ENCODE measurements at places on chromosomes 1 and 21.

DNA sequence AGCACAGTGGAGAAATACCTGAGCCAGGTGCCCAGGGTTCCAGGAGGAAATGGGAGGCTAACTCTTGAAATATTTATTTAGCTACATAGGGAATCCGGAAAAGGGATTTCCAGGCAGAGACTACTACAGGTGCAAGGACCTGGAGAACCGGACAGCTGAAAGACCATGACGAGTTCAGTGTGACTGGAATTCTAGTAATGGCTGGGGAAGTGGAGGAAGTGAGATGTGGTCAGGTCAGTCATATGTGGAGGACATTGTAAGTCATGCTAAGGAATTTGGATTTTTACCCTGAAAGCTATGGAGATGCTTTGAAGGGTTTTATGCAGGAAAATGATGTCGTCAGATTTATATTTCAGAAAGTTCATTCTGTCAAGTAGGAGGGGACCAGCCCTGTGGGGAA, 1.8 kb downstream of the CAP1 start:
- peak; percentile 92 for DNase-seq

DNA sequence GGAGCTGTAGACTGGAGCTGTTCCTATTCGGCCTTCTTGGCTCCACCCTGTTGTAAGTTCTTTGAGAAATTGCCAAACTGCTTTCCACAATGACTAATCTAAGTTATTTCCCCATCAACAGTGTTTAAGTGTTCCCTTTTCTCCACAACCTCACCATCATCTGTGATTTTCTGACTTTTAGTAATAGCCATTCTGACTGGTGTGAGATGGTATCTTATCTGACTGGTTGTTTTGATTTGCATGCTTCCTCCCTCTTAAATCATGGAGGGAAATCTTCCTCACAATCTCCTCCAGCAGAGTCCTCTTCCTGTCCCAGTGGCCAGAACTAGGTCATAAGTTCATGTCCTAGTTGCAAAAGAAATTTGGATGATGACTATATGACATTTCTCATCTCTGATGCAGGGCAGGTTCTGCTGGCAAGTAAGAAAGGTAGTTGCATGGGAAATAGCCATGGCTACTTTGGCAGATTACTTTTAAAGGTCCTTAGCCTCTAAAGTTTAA, 294.0 kb downstream of the LRRC40 start:
- DNase-seq = no peak

GRCh38 chr1:228136901-228137300, 3.2 kb upstream of the GUK1 start:
- peak; percentile 32 for DNase-seq

DNA sequence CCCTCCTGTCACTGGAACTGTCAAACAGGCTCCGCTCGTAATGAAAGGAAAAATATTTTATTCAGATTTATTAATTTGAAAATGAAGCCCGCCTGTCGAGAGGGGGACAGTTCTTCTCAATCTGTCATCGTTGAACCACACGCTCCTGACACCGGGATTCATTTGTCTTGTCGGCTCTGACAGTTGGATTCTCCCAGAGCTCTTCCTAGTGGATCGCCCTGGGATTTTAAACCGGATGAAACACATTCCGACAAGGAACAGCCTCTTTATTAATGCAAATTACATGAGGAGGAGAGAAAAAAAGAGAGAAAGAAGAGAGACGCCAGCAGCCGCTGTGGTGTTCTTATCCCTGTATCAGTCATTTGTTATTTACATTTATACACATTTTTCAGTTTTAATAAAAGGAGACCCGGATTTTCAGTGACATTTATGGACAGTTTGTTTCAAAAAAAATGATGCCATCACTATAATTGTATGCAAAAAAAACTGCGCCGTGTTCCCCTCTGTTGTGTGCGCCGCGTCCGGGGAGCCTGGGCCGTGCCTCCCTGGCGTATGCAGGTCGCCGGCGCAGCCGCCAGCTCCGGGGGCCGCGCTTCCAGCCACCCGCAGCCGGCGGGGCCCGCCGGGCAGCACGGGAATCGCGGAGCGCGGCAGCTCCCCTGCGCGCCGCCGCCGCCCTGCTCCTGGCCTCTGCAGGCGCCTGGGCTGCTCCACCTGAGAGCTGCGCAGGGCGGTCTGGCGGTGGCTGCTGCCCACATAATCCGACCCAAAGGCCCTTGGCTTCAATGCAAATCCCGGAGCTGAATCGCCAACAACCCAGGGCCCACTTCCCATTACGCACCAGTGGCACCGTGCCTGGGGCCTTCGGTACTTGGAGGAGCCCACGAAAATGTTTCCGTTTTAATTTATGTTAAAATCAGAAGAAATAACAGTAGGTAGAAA, 237.9 kb upstream of the PBX1 start:
- peak; percentile 17 for DNase-seq

DNA sequence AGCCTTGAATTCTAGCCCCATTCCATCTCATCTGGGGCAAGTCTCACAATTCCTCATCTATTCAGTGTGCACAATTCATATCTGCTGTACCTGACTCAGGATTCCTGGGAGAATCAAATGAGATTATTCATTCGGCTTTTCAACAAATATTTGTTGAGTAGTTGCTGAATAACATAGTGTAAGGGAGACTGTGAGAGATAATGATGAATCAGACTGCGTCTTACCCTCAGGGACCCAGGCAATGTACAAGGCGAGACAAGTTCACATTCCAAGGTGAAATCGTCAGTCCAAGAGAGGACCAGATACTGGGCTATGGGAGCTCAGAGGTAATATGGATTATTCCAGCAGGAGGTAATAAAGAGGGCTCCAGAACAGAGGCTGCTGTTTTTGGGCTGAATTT, 67.8 kb upstream of the SMYD2 start:
- DNase-seq = peak; percentile 81

DNA sequence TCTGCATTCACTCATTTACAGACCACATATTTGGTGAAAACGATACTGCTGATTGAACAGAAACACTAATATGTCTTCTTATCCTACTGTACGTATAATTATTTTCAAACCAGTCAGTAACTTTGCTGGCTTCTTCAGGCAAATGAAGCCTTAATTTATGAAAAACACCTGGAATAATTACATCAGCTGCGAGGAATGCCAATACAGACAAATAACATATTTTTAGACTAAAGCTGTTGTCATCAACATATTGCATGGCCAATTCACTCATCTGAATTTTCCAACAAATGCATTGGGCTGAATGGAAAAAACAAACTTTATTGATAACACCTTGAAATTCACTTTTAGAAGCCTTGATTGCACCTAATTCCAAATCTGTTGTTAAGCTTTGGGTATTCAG, 165.9 kb downstream of the HLX start:
- no peak for DNase-seq

DNA sequence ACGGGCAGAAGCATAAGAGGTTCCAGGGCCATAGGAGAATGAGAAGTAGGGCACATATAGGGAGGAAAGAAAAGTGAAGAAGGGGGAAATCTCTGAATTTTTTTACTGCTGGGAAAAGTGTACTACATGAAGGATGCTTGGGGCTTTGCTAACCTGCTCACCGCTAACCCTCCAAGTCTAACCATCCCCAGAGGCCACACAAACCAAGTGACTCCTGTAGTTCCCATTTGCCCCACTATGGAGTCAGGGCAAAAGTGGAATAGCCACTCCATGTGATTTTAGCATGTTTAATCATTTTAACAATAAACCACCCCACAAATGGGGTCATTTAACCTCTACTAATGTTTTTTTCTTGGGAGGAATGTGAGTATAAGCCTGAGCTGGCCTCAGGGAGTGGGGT, 24.7 kb downstream of the MPZ start:
- DNase-seq = no peak

GRCh38 chr1:83834621-83835264, 164.2 kb downstream of the TTLL7 start:
- DNase-seq = no peak

DNA sequence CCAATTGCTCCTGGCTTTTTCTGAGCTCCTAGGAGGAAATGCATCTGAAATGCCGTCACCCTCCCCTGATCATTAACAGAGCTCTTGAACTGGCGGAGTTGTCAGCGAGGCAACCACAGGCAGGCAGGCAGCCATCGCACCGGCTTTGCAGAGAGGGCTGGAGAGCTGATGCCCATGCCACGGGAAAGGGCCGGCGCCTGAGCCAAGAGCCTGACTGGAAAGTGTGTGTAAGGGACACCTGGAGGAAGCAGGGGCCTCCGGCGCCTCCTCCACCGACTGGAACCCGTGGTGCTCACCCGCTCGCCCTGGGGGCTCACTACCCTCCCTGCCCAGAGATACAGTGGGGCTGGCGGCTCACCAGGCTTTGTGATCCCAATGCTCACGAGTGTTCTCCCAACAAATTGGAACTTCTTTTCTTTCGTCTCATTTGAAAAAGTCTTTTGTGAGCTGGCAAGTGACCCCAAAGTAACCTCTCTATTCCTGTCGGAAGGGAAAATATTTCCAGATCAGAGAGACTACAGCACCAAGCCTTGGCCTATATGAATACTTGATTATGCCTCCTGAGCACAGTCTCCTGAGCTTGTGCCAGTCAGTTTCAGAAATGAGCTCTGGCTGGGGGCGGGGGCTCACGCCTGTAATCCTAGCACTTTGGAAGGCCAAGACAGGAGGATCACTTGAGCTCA, 97.7 kb upstream of the SLC25A33 start:
- DNase-seq = peak; percentile 90

- no peak for DNase-seq
Observed at GRCh38 chr1:186210258-186210657, 164.8 kb downstream of the TPR start.

DNA sequence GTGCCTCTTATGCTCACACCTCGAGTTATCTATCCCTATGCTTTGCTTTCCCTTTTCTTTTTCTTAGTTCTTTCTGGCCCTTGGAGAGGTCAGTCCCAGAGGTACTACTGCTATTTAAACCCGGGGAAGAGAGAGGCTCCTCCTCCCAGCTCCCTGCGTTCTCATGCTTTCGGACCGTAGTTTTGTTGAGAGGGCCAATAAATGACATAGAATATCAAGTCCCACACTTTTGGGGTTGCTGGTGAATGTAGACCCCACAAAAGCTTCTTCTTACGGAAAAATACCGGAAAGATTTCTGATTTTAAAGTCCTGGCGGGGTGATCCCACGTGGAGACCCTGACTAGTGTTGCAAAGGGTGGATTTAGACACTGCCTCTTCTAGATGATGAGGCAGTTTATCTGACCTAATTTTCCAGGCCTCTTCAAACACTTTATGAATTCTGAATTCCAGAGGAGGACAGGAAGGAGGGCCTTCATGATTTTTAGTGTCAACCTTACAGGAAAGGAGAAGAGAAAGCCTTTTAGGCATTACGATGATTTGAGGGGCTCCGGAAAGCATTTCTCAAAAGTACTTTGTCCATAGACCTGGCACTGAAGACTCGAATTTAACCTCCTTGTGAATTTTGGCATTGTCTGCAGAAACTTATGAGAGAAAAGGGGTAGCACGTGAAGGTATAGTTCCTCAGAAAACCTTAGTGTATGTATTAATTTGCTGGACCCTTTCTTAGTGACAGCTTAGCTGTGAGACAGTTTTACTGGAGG, 694 bp downstream of the TMEM167B start:
- peak; percentile 61 for DNase-seq

DNA sequence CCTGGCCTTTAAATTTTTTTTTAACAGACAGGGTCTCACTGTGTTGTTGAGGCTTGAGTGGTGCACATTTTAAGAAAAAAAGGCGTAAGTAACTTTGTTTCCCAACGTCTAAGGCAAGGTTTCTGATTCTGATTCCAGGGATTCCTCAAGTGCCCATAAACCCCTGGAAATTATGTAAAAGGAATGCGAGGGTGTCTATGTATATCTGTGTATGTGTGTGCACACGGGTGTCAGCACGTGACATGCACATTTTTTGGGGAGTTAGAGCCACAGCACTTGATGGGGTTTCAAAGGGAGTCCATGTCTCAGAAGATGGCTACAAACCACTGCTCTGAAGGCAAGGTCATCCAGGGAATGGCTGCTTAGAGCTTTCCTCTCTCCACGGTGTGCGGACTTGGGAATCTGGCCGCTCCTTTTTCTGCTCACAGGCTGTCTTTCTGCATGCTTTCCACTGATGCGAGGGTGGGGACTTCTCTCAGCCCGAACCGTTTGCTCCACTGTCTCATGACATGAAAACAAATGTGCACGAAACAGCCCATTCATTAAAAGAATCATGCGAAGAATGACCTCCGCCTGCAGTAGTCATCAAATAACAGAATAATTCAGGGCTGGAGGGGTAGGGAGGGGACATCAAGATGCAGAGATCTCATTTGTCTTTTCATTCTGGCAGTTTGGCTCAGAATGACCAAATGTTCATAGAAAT, 18.7 kb upstream of the RERE start:
- no peak for DNase-seq

GRCh38 chr1:36807262-36807661, 227.1 kb downstream of the GRIK3 start:
- DNase-seq = no peak

DNA sequence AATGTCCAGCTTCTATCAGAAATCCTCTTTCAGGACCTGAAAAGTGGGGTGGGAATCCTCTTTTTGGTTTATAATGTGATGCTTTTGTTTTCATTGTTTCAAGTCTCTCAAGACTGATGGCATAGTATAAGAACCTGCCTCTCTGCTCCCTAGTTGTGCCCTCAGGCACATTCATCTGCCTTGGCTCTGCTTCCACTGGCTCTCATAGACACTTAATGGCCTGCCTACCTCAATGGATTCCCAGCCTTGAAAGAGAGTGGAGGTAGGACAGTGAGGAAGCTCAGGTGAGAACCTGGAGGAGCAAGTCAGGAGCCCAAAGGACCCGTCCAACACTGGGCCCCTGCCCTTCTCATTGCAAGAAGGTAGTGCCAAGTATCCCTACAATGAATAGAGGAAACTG, 4.8 kb downstream of the TTLL7 start:
- DNase-seq = no peak

- DNase-seq = no peak
Observed at GRCh38 chr1:236702791-236703394, 16.6 kb downstream of the ACTN2 start.

GRCh38 chr1:53350853-53351767, 23.2 kb upstream of the LRP8 start:
- DNase-seq = no peak

DNA sequence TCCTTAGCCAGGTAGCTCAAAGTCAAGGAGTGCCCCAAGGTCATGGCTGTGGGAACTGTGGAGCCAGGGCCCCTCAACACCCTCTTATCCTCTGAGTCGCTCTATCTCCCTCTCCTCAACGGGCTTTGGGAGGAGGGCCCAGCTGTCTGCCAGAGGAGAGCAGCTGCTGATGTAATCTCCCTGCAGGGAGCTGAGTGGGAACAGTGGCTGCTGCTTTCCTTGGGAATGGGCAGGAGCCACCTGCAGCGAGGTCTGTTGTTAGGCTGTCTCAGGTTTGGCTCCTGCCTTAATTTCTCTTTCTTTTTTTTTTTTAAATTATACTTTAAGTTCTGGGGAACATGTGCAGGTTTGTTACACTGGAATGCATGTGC, 58.8 kb upstream of the MAP1LC3C start:
- no peak for DNase-seq

DNA sequence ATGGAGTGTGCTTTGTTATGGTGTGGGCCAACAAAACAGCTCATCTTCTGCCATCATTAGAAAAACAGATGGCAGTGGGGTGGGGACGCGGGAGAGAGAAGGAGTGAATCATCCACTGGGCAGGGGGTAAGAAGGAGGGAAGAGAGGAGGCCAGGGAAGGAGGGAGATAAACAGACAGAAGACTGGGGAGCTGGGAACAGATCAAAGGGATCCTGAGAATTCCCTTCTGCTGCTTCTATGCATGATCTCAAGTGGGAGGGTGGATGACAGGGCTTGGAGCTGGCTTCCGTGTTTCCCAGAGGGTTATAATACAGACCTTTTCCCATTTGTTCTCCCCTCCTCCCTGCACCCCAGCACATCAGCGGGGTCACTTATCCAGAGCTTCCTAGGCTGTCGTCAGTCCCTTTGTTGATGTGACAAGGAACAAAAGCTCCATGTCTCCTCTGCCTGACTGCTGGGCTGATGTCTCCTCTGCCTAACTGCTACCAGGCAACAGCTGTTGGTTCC, 338.6 kb downstream of the PAPPA2 start:
- no peak for DNase-seq

GRCh38 chr1:204941421-204942338, 71.0 kb downstream of the NFASC start:
- peak; percentile 65 for DNase-seq
